ENCODE measurements at places on chromosomes 16 and 17.

- DNase-seq, result no peak
Measured at GRCh38 chr17:76369379-76369778, 15.0 kb upstream of the SPHK1 start.

GRCh38 chr17:17535957-17536356, 39.8 kb upstream of the RASD1 start:
- peak; percentile 89 for DNase-seq

DNA sequence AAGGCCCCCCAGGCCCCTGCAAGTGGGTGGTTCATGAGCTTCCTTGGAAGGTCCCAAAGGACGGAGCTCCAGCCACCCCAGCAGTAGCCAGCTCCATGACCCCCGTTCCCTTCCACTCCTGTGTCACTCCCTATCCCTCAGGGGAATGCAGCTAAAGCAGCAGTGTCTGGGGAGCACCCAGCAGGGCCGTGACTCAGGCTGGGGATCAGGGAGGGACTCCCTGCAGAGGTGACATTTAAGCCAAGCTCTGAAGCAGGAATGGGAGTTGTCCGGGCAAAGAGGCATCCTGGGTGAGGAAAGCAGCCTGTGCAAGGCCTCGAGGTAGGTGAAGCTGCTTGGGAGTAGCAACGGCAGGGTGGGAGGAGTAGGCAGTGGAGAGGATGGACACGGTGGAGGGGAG, 11.1 kb upstream of the NPTX1 start:
- DNase-seq, result no peak

GRCh38 chr17:50028736-50029120, 27.2 kb upstream of the ITGA3 start:
- DNase-seq, result no peak

DNA sequence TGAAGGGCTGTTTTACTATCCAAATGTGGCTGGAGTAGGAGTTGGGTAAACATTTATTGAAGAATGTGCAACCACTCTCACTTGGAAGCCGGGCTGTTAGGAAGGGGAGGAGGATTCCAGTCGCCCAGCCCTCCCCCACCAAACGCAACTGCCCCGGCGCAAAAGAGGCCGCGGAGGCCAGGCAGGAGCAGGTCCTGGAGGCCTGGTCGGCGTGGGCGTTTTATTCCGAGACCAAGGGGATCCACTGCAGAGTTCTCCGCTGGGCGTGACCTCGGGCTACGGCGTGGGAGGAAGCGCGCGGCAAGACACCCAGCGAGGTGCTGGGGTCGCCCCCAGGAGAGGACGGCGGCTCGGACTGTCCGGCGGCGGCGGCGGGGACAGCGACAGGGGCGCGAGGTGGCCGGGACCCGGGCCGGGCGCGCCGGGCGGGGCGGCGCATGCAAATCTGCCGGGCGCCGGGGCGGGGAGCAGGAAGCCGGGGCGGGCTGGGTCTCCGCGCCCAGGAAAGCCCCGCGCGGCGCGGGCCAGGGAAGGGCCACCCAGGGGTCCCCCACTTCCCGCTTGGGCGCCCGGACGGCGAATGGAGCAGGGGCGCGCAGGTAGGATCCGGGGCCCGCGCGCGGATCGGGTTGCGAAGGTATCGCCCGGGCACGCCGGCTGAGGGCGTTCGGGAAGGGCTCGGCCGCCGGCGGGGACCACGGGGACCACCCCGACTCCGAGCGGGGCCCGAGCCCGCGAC, at the start of gene IL4R:
Gene IL4R, plus strand, starts transcription at position 553 of the 739 bp plus-strand sequence. CDS start 26,230 bp downstream, outside the sequence.
- DNase-seq, result peak; percentile 91

GRCh38 chr16:24975428-24975889, 39.7 kb downstream of the ARHGAP17 start:
- DNase-seq, result no peak

Measured in right lobe of liver (tissue), 6 donors.